ENCODE measurements at places on chromosomes 4 and X.

GRCh38 chrX:21747558-21747957, 10.4 kb downstream of the SMPX start:
- DNase-seq, result no peak

GRCh38 chrX:29699239-29699638, 516.1 kb upstream of the MAGEB2 start:
- DNase-seq, result no peak

DNA sequence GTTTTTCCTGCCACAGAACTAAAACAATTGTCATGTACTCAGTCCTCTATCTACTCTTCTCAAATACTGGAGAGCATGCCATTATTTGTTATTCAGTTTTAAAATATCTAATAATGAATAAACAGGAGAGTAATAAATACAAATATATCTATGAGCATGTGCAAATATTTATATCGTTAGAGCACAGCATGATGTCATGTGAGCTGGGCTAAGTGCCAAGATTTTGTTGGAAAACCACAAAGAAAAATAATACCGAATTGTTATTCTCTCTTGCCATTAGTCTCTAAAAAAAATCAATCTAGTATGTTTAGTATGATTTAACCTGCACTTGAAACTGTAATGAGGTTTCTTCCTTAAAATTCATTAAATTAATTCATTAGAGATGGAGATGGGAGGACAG, 97.3 kb downstream of the DDX60 start:
- DNase-seq, result no peak

- no peak for DNase-seq
Observed at GRCh38 chrX:786441-786881, 155.9 kb downstream of the SHOX start.

DNA sequence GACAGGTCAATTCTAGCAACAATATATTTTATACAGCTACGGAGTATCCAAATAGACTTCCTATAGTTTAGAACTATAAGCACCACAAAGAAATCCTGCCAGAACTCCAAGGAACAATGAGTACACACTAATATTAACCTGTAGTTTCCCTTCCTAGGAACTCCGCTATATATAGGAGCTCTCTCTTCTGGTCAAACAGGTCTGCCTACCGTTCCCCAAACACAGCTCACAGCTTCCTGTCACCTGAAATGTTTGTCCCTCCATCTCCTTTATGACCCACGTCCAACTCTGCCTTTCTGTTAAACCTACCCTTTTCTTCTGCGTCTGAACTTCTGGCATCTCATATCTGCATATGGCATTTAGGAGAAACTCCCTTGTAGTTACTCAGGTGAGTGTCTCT, 10.5 kb upstream of the GJB1 start:
- DNase-seq, result no peak
